ENCODE measurements at places on chromosomes 5 and 9. TPM values are rescaled to one million over a fixed set of nuclear protein-coding genes. Genes with fewer than 3 reads are reported as not detected.

BTNL8 gene
- total RNA-seq: not detected

DNA sequence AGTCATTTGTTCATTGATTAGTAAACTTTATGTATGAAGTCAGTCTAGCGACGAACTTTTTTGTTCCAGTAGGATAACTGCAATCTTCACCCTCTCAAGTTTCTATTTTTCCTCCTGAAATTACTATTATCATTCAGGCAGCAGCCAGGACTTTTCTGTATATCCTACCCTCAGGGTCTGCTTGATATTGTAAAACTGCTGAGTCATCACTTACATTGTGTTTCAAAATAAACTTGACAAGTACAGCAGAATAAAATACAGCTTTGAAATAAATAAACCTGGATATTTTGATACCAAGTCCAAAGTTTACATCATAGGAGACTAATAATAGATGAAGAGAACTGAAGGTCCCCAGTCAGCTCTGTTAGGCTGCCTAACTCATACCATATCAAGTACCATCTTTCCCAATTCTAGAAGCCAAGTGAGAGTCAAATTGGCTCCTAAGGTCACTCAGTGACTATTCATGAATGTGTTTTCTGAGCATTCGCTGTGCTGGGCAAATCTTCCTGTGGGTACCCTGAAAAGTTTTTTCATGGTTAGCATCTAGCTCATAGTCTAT, 234.6 kb downstream of the PARP8 start:
- no peaks in the 10 kb centered on the region for H3K27me3 ChIP-seq
- H3K4me3 ChIP-seq: no peak overlapping the region
- DNase-seq: no peak
- H3K4me1 ChIP-seq: no peaks in the 10 kb centered on the region
- no peak overlapping the region for H3K27ac ChIP-seq
- H3K36me3 ChIP-seq: no peaks in the 10 kb centered on the region

DNA sequence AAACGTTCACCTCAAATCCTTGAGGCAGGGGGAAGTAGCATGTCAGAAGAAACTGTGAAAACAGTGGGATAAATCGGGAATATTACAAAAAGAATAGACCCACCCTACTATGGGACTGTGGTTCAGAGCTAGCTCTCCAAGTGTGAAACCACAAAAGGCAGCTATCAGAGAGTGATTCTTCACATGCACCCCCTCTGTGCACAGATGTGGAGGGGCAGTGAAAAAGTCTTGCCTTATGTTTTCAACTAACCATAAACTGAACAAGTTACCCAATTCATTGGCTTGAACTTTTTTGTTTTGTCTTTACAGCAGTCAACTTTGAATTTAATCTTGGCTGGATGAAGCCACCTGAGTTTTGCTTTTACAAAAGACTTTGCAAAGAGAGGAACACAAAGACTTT, 98.8 kb upstream of the NR4A3 start:
- H3K4me1 ChIP-seq: no peaks in the 10 kb centered on the region
- no peaks in the 10 kb centered on the region for H3K27me3 ChIP-seq
- no peak for DNase-seq
- H3K27ac ChIP-seq: no peak overlapping the region
- no peaks in the 10 kb centered on the region for H3K36me3 ChIP-seq

FOXD4L6 gene
- 0.48 TPM for total RNA-seq

GMCL2 gene
- total RNA-seq: not detected

GRCh38 chr9:137436761-137437600, 4.2 kb downstream of the ENTPD8 start:
- no peak for DNase-seq
- peaks cover 3% of the 10 kb centered on the region for H3K4me1 ChIP-seq
- H3K27me3 ChIP-seq: peaks cover 4% of the 10 kb centered on the region
- H3K4me3 ChIP-seq: no peak overlapping the region

C1QTNF3 gene
- 8.7 TPM for total RNA-seq

DNA sequence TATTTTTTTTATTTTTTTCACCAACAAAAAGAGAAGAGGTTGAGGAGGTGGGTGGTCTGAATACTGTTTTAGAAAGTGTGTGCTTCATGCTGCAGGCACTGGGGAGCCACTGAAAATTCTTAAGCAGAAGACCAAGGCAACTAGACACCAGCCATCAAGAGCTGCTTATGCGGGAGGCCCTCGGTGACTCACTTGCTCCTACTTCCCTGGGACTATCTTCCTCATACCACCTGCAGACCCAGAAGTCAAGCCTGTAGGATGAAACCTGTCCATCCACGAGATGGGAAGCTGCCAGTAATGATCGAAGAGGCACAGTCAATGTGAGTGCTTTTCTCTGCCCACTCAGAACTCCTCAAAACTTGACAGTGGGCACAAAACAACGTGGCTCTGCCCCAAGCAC, 125.8 kb upstream of the SLC44A1 start:
- DNase-seq: no peak
- no peak overlapping the region for H3K4me3 ChIP-seq
- H3K4me1 ChIP-seq: peaks cover 13% of the 10 kb centered on the region
- no peaks in the 10 kb centered on the region for H3K36me3 ChIP-seq

DNA sequence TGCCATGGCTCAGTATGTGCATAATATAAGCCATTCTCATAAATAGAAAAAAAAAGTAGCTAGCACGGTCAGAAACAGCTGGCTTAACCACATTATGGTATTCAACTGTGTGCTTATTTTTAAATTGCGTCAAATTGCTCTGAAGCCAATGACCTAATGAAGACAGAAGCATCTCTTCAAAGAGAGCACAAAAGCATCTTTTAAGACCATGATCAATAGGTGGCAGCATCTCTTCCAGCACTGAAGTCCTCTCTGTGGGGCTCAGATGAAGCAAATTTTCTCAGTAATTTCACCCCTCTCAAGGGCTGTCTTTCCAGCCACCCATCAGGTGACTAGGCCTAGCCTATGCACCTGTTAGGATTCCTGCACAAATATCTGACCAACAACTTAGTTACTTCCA, 251.4 kb downstream of the GLIS3 start:
- no peak for DNase-seq
- peaks cover 14% of the 10 kb centered on the region for H3K4me1 ChIP-seq
- H3K4me3 ChIP-seq: no peak overlapping the region
- no peaks in the 10 kb centered on the region for H3K27me3 ChIP-seq
- H3K27ac ChIP-seq: no peak overlapping the region

GHR gene
- total RNA-seq: 0.27 TPM

NINJ1 gene
- total RNA-seq: 17.8 TPM

GABRA1 gene
- total RNA-seq: not detected

GRCh38 chr9:120326049-120326693, 253.8 kb downstream of the CDK5RAP2 start:
- H3K4me1 ChIP-seq: peaks cover 10% of the 10 kb centered on the region
- H3K4me3 ChIP-seq: no peak overlapping the region
- no peak overlapping the region for H3K27ac ChIP-seq
- no peaks in the 10 kb centered on the region for H3K36me3 ChIP-seq
- DNase-seq: no peak

HACD4 gene
- total RNA-seq: 0.75 TPM

DNA sequence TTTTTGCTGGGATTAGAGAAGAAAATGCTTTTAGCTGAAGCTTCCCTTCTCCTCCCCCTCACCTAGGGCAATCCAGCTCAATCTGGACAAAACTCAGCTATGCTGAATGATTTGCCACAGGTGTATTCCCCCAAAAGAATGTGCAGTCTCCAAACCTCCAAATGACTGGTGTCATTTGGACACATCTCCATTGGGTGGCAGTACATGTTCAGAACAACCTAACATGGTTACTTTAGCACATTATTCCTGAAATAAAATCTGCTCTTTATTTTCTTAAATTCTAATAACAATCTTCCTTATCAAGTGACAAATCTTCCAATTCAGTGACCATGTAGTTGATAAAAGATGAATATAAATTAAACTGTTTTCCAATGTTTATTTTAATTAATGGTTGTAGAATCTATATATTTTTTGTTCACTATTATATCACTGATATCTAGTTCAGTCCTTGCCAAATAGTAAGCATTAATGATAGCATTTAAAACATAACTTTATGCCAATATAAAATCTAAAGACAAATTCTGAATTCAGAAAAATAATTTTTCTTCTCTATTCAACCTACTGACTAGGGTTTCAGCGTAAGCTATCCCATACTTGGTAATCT, 61.3 kb upstream of the MOCS2 start:
- H3K4me1 ChIP-seq: peaks cover 13% of the 10 kb centered on the region
- H3K36me3 ChIP-seq: peaks cover 3% of the 10 kb centered on the region
- peak; percentile 4 for DNase-seq
- H3K27me3 ChIP-seq: no peaks in the 10 kb centered on the region
- H3K4me3 ChIP-seq: no peak overlapping the region
- H3K27ac ChIP-seq: no peak overlapping the region

DNA sequence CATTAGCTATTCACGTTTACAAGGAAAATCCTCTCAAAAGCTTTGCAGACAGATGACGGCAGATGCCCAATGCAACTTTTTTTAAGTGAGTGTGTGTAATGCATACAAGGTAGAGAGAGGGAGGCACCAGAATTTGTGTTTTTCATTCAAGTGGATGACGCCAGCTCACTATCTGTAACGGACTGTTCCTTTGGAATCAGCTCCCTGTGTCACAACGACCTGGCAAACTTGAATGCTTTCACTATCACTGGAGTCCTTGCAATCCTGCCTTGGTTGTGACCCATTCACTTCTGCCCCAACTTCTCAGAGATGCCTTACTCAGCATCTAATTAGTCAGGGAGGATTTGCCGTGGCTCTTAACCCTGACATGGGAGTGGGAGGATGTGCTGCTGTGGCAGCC, 148.5 kb downstream of the BNC2 start:
- H3K27ac ChIP-seq: no peak overlapping the region
- no peaks in the 10 kb centered on the region for H3K36me3 ChIP-seq
- H3K4me1 ChIP-seq: peaks cover 12% of the 10 kb centered on the region
- H3K27me3 ChIP-seq: peaks cover 15% of the 10 kb centered on the region
- H3K4me3 ChIP-seq: no peak overlapping the region

- H3K27me3 ChIP-seq: no peaks in the 10 kb centered on the region
- H3K36me3 ChIP-seq: peaks cover 4% of the 10 kb centered on the region
- no peak overlapping the region for H3K4me3 ChIP-seq
- no peak for DNase-seq
Measured at GRCh38 chr9:20570756-20571155, 51.5 kb downstream of the MLLT3 start.

IL5 gene
- total RNA-seq: not detected

BARHL1 gene
- not detected for total RNA-seq

GRCh38 chr5:107853031-107853430, 182.3 kb upstream of the EFNA5 start:
- peaks cover 7% of the 10 kb centered on the region for H3K4me1 ChIP-seq
- H3K27me3 ChIP-seq: no peaks in the 10 kb centered on the region
- H3K4me3 ChIP-seq: no peak overlapping the region
- H3K36me3 ChIP-seq: peaks cover 3% of the 10 kb centered on the region
- no peak for DNase-seq

ITK gene
- total RNA-seq: not detected

GRCh38 chr5:10859393-10860195, 98.6 kb upstream of the DAP start:
- peak overlapping the region; percentile 81 for H3K27ac ChIP-seq
- no peaks in the 10 kb centered on the region for H3K36me3 ChIP-seq
- H3K4me1 ChIP-seq: peaks cover 57% of the 10 kb centered on the region
- no peaks in the 10 kb centered on the region for H3K27me3 ChIP-seq

- DNase-seq: no peak
- peaks cover 24% of the 10 kb centered on the region for H3K27me3 ChIP-seq
- H3K36me3 ChIP-seq: no peaks in the 10 kb centered on the region
- peaks cover 18% of the 10 kb centered on the region for H3K4me1 ChIP-seq
- no peak overlapping the region for H3K27ac ChIP-seq
- peak overlapping the region; percentile 83 for H3K4me3 ChIP-seq
Measured at GRCh38 chr9:87336914-87337333, 160.7 kb upstream of the DAPK1 start.

DNA sequence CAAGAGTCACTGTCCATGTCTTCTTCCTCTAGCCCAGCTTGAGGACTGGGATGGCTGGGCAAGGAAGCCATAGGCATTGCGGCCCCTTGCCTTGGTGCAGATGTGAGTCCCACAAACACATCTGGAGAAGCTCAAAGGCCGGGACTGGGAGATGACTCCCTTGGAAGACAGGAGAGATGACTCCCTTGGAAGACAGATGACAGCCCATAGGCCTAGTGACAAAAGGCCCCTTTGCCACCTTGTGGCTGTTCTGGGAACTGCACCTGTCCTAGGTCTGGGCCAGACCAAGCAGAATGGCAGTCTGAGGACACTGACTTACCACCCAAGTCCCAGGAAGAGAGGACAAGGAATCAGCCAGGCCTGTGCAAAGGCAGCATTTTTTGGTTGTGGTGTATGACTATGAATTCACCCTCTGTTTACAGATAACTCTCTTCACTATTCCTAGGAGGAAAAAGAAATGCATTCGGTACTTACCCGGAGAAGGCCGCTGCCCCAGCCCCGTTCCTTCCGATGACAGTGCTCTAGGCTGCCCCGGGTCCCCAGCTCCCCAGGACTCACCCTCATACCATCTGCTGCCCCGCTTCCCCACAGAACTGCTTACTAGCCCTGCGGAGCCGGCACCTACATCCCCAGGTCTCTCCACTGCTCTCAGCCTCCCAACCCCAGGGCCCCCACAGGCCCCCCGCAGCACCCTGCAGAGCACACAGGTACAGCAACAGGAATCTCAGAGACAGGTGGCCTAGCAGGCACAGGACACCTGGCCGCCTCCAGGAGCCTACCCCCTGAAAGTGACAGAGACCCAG, 30.8 kb downstream of the SKP1 start:
- no peaks in the 10 kb centered on the region for H3K36me3 ChIP-seq
- H3K27me3 ChIP-seq: no peaks in the 10 kb centered on the region
- H3K4me3 ChIP-seq: peak overlapping the region; percentile 15
- no peak overlapping the region for H3K27ac ChIP-seq
- H3K4me1 ChIP-seq: peaks cover 21% of the 10 kb centered on the region

- DNase-seq: peak; percentile 25
- no peaks in the 10 kb centered on the region for H3K27me3 ChIP-seq
- H3K27ac ChIP-seq: peak overlapping the region; percentile 95
- peak overlapping the region; percentile 89 for H3K4me3 ChIP-seq
Measured at GRCh38 chr9:137619240-137620047, 639 bp downstream of the EHMT1 start.

SLC22A4 gene
- 0.47 TPM for total RNA-seq

DNA sequence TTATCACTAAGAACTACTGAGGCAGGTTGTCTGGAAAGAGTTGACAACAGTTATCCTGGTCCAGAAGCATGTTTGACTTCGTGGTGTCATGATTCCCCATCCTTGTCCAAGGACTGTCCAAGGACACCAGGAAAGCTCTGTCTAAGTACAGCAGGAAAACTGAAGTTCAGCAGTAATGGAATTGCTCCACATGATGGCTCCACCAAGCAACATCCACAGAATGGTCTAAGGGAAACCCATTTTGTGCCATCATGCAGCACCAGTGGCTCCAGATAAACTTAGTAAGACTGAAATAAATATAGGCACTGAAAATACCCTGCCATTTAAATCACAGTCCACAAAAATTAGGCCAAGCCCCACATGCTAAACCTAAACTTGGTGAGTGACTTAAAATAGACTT, 192.8 kb downstream of the CDH18 start:
- H3K27me3 ChIP-seq: no peaks in the 10 kb centered on the region
- no peaks in the 10 kb centered on the region for H3K4me1 ChIP-seq

FYB1 gene
- total RNA-seq: not detected

Data from neural crest cell (in vitro differentiated cells).